ENCODE measurements at places on chromosomes 1 and 21.

DNA sequence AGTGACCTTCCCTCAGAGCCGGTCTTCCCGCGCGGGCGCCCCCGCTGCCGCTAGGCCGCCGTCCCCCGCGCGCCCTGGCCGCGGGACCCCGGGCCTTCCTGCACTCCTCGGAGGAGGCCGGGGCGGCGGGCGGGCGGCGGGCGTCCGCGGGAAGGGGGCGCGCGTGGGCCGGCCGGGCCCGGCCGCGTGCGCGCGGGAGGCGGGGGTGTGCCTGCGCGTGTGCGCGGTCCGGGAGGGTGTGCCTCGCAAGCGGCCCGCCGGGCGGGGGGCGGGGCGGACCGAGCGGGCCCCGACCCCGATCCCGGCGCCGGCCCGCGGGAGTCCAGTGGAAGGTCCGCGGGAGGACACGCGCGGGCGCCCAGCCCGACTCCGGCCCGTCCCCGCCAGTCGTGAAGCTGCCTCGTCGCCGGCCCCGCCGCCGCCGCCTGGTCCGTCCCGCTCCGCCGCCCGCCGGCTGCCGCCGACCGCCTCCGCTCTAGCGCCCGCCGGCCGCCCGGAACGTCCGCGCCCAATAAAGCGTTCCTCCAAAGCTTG lies 438 bp downstream of the MRPS6 start:
- DNase-seq, result peak; percentile 18

DNA sequence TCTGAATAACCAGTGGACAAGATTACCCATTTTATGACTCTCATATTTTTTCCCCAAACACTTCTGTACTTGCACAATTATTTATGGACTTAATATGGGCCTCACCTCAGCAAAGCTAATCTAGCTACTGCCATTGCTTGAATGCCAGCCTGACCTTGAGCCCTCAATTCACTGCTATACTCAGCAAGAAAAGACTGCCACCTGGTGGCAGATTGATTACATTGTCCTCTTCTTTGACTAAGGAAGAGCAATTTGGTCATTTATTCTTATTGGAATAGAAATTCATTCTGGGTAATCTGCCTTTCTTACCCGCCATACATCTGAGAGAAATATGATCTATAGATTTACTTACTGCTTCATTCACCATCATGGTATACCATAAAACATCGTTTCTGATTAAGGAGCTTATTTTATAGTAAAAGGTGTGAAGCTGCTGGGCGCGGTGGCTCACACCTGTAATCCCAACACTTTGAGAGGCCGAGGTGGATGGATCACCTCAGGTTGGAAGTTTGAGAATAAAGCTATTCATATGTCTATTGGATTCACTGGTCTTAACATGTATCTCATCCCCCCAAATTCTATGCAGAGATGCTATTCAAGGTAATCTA lies 32.9 kb upstream of the DIPK1A start:
- DNase-seq, result peak; percentile 83

GRCh38 chr1:37471345-37472231 lies 2.8 kb upstream of the ZC3H12A start:
- peak; percentile 90 for DNase-seq

- DNase-seq, result no peak
Measured at GRCh38 chr1:193259636-193260035, 73.2 kb upstream of the B3GALT2 start.

DNA sequence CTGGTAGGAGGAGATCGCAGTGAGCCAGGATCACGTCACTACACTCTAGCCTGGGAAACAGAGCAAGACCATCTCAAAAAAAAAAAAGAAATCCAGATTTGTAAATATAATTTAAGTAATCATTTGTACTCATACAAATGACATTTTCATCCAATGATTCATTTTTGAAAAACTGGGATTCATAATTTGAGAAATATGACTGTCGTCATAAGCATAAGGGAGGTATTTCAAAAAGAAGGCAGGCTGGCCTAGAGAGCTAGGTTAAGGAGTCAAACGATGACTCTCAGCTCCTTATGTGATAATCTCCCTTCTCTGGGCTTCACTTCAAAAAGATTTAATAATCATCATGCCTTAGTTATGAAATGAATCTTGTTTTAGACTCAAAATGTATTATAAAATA lies 2.3 kb downstream of the GART start:
- DNase-seq, result peak; percentile 32

DNA sequence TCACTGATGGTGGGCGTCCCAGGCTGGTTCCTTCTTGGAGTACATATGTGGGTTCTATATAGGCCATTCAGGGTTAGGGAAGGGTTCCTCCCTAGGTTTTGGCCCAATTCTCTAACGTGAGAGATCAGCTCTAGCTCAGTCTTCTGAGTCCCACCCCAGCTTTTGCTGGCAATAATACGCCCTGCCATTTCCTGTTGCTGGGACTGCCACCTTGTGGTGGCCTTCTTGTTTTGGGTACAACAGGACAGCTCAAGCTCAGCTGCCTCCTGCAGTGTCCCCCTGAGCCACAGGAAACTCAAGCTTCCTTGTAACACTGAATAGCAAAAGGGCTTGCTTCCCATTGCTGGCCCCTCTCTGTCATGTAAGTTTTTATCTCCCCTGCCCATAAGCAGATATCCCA lies 77.8 kb downstream of the BACH1 start:
- peak; percentile 28 for DNase-seq

DNA sequence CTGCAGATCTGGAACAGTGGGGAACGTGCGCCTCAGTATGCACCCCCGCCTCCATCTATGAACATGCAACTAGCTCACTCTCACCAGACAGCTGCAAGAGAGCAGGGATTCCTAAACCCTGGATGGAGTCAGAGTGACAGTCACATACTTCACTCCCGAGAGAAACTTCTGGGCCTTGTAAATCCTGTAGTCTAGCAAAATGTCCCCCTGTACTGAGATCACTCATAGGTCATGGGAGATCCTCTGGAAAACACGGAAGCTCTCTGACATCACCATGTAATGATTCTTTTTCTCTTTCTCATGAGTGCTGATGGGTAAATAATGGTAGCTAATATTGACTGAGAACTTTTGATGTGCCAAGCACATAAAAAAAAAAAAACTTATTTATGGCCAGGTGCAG lies 23.4 kb upstream of the TARDBP start:
- DNase-seq, result no peak

DNA sequence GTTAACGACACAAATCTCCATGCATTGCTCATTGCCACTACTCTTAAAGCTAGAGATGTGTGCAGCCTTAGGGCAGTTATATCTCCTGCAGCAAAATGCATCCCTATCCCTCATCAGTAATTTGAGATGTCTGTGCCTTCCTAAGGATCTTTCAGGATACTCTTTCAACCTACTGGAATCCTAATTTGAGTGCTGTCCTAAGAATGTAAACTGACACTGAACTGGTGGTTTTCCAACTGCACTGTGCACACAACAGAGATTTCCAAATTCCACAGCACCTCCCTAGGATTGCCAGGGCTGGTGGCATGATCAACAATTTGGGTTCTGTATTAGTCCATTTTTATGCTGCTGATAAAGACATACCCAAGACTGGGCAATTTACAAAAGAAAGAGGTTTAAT lies 193.9 kb downstream of the LTN1 start:
- DNase-seq, result peak; percentile 53

DNA sequence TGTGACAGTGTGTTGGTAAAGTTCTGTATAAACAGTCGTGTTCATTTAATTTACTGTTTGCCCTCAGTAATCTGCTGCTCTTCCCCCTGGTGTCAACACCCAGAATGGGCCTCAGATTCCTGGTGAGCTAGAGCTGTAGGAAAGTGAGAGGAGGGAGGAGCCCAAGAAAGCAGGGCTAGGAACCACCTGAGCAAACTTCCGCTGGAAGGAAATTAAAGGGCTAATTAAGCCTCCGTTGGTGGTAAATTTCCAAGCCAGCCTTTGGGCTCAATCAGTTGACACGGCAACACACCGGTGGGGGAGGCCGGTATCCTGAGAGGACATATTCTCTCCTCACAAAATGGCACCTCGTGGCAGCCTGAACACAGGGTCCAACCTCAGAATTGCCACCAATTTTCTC lies 32.9 kb downstream of the RAB3B start:
- no peak for DNase-seq

DNA sequence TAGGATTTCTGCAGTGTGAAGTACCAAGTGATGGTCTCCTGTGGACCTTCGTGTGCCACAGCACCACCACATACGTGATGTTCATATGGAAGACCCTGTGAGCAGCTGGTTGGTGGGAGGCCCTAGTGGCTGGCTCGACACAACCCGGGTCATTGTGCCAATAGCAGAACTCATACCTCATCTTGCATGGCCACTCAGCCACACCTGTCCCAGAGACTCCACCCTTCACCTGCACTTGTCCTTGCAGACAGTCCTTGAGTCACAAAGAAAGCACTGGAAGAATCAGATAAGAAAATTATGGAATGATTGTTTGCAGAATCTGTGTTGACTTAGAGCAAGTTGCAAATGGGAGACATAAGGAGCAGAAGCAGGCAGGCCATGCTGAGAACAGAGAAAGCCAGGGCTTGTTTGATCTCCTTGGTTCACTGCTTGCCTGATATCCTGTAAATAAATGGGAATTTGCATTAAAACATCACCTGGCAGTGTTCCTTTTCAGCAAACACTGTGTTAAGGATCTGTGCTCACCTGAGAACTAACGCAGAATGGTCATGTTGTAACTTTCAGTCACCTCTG lies 307.7 kb downstream of the SIPA1L2 start:
- DNase-seq, result no peak
